ENCODE measurements at places on chromosomes 1 and 21. TPM values are rescaled to one million over a fixed set of nuclear protein-coding genes. Genes with fewer than 3 reads are reported as not detected.
A peak's percentile ranks its signal among the peaks of the same experiment; 100 is the strongest.

Gene KIF21B
- 0.33 TPM for total RNA-seq

DNA sequence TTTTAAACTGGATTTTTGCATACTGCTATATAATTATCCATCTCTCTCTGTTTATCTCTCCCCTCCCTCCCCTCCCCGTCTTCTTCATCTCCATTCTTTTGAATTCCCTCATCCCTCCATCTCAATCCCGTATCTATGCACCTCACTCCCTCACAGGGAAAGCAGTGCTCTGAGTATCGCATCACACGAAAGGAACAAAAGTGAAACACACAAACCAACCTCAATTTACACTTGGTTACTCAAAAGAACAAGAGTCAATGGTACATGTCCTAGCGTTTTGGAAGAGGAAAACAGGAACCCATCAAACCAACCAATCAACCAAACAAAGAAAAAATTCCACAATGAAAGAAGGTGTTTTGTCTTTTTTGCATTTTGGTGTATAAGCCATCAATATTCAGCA lies 115.1 kb downstream of the NBPF12 start:
- DNase-seq = no peak

DNA sequence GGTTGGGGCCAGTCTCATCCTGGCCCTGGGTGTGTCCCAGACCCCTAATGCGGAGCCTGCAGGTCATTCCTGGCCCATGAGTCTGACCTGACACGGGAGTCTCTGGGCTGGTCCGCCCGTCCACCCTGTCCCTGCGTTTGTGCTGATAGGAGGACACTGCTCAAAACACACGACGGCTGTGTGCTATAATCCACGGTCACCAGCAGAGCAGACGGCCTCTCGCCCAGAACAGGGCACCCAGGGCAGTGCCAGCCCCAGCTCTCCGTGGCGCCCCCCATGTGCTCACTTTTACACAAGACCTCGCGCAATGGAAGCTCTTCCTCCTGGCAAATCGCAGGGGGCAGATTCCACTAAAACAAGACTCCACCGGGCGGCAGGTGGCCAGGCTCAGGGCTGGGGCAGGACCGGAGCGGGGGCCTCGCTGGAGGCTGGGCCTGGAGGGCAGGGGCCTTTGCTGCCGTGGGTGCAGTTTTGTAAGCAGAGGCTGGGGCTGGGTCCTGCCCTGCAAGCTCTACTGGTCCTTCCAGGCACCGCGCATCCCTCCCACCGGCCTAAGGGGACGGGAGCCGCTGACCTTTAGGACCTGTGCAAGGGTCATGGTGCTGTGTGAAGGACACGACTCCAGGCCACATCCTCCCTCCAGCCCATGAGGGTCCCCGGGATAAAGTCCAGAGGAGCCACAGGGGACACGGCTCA lies 10.6 kb upstream of the SLC19A1 start:
- no peak for DNase-seq

GRCh38 chr1:165355139-165355976 lies 1.2 kb downstream of the LMX1A start:
- DNase-seq = no peak

- peak; percentile 69 for DNase-seq
Measured at GRCh38 chr1:24688621-24689195, 45.6 kb downstream of the SRRM1 start.

DNA sequence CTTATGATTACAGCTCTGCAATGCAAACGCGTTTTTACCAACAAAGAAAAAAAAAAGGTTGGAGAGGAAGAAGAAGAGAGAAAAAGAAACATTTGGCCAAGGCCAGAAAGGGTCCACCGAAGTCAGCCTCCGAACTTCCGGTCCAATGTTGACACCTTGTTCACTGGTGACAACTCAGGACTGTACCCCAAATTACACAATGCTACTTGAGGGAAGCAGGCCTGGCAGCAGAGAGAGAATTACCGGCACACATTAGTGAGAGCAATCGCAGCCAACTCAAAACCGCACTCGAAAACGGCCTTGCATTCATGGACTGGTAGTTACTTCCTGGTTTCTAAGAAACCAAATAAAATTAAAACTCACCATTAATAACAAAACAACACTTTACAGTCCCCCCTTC lies 652.5 kb downstream of the KIF26B start:
- DNase-seq = no peak

GRCh38 chr1:202362212-202362611 lies 13.7 kb downstream of the PPP1R12B start:
- no peak for DNase-seq

Measured in MG63 (cell line).